ENCODE measurements at places on chromosomes 13 and 19.

DNA sequence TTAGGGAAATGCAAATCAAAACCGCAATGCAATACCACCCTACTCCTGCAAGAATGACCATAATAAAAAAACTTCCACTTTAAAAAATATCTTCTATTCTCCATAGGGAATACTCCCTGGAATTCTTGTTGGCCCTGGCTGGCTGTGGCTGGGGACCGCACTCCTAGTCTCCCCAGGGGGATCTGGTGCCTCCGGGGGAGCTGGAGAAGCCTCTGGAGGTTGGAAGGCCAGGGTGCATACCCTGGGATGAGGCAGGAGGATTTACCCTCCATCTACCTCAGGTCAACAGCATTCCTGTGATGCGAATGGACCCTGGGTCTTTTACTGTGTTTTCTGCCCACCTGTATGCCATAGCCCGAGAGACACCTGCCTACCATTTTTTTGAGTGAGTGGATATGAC is 120.0 kb upstream of the ZNF536 start:
- DNase-seq = no peak

GRCh38 chr13:67229481-67230403 is at the start of gene PCDH9:
Gene PCDH9 (minus strand): TSS chr13:67230336. CDS start chr13:67228440, 1,896 bp downstream.
- DNase-seq = no peak

DNA sequence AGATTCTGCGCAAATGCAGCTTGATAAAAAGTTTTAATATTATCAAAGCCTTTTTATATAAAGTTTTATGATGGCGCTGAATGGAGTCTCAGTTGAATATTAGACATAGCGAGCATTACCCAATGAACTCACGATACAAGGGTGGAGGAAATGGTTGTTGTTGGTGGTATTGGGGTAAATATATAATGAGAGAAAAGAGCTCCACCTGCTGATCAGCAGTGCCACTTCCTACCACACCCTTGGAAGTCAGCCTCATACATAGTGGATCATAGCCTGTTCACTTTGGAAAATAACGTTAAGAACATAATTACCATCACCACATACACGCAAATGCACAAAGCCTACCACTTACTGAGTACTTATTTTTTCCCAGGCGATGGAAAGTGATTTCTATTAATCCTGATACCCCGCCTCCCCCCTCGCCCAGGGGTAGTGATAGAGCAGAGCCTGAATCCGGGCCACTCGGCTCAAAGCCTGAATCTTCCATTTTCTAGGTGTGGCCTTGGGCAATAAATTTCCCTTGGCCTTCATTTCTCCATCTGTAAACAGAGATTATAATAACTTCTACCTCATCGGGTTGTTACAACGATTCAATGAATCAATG is 358.3 kb downstream of the KLF5 start:
- DNase-seq = no peak

GRCh38 chr13:37495046-37495445 is 103.5 kb downstream of the POSTN start:
- DNase-seq = no peak

- no peak for DNase-seq
These were observed 42.1 kb upstream of the NPAS1 start for GRCh38 chr19:46977548-46977947.

- peak; percentile 27 for DNase-seq
These were observed 6.0 kb downstream of the A1BG start for GRCh38 chr19:58346961-58347929.
